ENCODE measurements at places on chromosomes 5 and 9. TPM values are rescaled to one million over a fixed set of nuclear protein-coding genes. Genes with fewer than 3 reads are reported as not detected.

GRCh38 chr5:65834306-65834705 lies 92.1 kb upstream of the ERBIN start:
- DNase-seq, result no peak

DNA sequence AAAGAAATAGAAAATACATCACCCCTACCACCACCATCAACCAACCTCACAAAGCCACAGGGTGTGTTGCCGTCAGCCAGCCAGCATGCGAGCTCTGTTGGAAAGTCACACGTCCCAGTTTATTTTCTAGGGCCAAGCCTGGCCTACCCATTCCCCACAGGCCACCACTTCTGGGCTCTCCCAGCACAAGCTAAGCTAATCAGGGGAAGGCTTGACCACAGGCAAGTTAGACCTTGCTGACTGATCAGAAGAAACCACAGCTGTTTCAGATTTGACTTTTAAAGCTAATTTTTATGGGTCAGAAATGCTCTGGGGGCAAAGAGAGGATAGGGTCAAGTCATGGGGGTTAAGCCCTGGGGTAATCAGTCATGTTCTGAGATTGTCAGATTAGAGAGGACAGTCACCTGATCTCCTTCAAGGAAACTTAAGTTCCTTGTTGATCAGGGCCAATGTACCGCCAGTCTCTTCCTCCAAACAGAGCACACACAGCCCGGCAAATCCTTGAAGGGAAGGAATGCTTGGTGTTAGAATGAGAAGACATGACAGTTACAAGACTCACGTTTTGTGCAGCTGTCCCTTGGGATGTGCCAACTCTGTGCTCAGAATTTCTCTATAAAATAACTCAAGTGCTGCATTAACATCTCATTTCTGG lies 7.6 kb downstream of the SHB start:
- DNase-seq, result no peak

CACFD1 gene
- 0.45 TPM for total RNA-seq

TNFSF8 gene
- 25.9 TPM for total RNA-seq

REEP2 gene
- 1.8 TPM for total RNA-seq

DNA sequence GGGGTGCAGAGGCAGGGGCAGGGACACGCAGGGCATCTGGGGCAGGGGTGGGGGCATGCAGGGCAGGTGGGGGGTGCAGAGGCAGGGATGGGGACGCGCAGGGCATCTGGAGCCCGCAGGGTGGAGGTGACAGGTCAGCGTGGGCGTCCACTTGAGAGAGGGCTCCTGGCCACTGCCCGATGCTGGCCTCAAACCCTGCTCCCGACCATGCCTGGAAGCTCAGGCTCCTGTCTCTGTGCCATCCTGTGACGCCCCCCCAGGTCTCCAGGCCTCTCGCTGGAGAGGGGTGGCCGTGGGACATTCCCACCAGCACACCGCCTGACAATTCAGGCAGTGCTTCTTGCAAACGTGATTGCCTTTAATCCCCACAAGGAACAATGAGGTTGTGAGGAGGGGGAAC lies 33.0 kb downstream of the ZDHHC11B start:
- DNase-seq, result no peak

All from activated naive CD4-positive, alpha-beta T cell treated with anti-CD3 and anti-CD28 coated beads for 36 hours (primary cell).